Activated CD4-positive, alpha-beta T cell treated with anti-CD3 and anti-CD28 coated beads, Interleukin-2, amount 10 ng/mL, durations not matched to agents 24 days and 14 days (primary cell): ENCODE measurements at places on chromosomes 2 and 18. TPM values are rescaled to one million over a fixed set of nuclear protein-coding genes. Genes with fewer than 3 reads are reported as not detected.

GRCh38 chr2:167294776-167295140 is 406.5 kb downstream of the XIRP2 start:
- peak; percentile 58 for DNase-seq

- no peak for DNase-seq
Measured at GRCh38 chr18:36899289-36899688, 70.4 kb downstream of the KIAA1328 start.

GRCh38 chr2:240510513-240511210 is 47.1 kb downstream of the ANKMY1 start:
- no peak for DNase-seq

- no peak for DNase-seq
Measured at GRCh38 chr2:83113953-83114352, 1345.1 kb downstream of the SUCLG1 start.

DNA sequence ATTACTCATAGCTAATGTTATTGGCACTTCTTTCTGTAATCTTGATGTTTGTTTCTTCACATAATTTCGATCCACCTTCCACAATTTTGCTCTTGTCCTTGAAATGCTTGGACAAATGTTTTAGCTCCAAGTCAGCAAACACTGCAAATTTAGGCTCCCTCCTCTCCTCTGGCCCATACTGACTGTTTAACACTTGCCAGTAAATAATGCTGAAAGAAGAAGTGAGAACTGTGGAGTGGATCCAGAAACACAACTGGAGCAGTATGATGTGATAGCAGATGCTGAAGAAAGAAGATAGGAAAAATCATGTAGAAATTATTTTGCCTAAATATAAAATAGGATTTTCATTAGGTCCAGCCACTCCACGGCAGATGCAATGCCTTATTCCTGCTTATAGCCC is 415.0 kb upstream of the GYPC start:
- no peak for DNase-seq

GRCh38 chr18:77066689-77067088 is 65.9 kb downstream of the MBP start:
- DNase-seq = peak; percentile 66

DNA sequence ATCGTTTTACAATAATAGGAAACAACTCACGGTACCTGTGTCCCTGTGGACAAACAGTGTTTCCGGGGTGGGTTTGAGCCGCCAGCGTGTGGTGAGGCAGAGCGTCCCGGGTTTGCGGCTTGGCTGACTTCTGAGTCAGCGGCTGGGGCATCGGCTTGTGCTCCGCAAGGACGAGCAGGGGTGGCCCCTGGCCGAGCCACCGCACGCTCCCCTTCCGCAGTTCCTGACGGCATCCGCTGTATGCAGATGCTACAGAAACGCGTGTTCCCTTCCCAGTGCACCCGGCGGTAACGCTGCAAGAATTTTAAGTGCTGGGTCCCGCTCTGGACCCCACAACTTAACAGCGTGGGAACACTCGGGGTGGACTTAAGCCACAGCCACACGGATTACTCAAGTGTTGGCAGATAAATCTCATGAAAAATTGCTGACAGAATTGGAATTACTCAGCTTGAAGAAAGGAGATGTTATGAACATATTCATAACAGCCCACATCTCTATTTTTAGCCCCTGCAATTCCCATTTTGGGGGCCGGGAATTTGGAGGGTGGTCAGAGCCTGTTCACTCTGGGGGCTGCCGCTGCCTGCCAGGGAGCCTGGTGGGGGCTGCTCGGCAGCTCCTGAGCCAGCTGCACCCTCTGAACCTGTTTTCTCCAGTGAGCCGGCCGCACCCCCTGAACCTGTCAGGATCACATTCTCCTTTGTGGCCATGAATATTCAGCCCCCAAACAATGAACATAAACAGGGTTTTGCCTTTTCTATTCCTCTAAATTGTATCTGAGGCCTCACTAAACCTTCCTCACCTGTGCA is 12.6 kb upstream of the KCNG2 start:
- no peak for DNase-seq

GRCh38 chr2:218877891-218878290 is 2.8 kb upstream of the WNT10A start:
- DNase-seq = no peak

DNA sequence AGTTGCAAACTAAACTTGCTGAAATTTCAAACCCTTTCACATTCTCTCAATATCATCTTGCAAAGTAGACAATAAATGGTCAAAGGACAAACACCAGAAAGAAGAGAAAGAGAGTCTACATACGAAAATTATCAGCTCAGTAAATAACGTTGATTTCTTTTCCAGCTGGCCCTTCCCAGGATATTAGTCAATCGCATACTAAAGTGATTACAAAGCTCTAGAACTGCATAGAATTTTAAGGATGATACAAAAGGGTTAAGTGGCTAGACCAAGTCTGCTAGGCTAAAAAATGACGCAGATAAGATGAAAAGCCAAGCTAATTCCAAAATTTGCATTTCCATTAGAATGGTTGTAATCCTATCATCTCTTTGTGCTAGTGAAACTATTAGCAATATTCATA is 405.7 kb downstream of the FBXO15 start:
- no peak for DNase-seq

DNA sequence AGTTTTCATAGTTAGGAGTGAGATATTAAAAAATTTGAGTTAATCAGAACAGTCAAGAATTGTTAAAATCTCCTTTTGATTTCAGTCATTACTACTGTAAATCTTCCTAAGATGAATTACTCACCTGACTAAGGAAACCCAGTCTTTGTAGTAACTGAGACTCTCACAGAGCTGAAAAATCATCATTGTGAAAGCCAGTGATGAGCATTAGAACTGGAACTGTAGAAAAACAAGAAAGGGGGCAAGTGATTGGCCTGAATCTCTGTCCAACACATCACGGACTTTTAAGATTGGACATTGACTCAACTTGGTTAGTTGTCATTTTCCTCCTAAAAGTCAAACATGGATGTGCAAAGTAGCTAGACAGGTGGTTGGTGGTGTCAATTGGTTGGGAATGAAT is 21.9 kb downstream of the SETBP1 start:
- no peak for DNase-seq

DNA sequence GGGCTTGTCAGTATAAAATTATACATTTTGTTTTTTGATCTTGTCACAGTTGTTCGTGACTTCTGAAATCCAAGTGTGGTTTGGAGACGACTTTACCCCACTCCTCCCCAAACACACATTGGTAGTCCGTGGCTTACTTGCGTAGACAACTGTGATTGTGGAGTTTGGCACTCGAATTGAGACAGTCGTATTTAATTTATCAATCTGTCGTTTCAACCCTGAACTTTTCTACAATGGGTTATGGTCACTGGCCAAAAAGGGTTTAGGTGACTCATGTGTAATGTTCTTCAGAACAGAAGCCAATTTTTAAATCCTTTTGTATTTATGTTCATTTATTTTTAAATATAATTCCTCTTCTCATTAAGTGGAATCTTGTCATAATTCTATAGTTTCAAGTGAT is 129.9 kb downstream of the SPTBN1 start:
- peak; percentile 57 for DNase-seq

DNA sequence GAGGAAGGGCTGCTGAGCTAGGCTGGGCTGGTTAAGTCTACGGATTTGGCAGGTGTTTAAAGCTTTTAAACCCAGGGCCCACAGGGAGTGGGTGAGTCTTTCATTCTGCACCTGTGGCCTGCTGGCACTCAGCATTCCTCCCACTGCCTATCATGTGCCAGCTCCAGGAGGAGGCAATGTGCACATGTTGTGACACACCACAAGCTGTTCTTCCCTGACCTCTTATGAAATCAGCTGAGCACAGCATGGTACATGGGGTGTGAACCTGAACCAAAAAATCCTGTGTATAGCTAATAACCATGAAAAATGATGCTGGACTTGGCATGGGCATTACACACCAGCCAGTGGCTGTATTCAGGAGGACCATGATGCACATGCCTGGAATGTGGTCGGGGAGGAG is 297.9 kb upstream of the MMADHC start:
- DNase-seq = no peak

- no peak for DNase-seq
Measured at GRCh38 chr2:101420623-101421022, 33.3 kb upstream of the CREG2 start.

GRCh38 chr18:56021136-56021808 is 433.3 kb upstream of the TCF4 start:
- DNase-seq = no peak

DNA sequence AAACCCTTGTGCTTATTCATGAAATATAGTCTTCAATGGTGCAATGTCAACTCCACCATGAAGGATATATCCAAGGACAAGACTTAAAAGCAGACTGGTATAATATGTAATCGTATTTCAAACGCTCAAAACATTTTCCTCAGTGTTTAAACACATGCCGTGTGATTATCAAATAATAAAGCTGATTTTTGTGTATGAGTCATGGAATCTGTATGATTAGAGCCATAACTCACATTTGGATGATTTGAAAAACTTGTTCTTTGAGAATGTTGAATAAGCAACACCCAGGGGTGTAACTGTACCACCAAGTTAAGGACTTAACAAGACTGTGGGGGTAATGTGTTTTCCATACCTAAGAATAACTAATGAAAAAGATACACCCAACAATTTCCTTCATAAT is 215.3 kb downstream of the STK39 start:
- no peak for DNase-seq

DNA sequence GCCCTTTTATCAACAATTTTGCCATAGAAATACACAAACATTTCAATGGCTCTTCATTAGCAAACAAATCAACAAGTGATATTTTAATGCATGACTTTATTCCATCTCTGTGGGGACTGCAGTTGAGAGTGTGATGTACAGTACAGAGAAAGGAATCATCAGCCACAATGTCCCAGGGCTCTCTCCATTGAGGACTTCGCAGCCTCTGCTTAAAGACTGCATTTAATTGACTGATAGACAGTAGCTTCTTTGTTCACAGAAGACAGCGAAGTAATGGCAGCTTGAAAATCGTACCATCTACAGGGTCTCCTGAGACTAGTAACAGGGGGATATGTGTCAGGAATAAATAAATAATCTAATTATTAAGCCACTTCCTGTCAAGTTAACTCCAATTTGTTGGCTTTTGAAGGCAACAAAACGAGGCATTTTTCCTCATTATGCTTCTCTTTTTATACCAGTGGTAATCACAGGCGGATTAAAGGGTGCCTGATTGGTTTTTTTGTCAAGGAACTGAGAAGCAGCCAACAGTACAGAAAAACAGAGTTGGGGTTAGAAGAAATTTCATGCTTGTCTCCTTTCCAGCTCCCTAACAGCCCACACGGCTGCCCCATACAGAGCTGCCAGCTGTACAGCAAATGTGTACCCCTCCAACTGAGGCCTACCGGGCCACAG is 164.3 kb downstream of the ZNF521 start:
- no peak for DNase-seq

DNA sequence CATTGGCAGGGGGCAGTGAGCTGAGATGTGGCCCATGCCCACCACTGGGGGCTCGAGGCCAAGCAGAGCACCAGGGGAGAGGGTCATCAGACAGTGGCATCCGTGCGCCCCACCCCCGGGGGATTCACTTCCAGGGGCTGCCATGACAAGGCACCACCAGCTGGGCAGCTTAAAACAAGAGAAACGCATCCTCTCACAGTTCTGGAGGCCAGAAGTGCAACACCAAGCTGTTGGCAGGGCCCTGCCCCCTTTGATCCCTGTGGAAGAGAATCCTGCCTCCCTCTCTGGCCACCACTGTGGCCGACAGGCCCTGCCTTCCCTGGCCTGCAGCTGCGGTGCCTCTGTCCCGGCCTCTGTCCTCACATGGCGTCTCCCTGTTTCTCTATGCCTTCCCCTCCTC is 187.7 kb upstream of the ID2 start:
- DNase-seq = no peak

DNA sequence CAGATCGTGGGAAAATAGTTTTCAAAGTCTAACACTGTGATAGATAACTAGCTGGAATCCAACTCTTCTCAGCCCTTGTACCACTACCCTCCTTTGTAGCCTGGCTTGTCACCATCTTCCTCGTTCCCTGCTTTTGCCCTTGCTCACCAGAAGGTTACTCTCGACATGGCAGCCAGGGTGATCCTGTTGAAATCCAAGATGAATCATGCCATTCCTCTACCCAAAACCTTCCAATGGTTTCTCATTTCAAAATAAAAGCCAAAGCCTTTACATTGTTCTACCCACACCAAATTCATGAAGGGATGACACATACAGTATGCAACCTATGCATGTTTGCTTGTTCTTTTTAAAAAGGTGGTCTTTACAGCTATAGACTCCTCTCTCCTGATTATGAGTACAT is 45.7 kb downstream of the STAT4 start:
- DNase-seq = no peak

DNA sequence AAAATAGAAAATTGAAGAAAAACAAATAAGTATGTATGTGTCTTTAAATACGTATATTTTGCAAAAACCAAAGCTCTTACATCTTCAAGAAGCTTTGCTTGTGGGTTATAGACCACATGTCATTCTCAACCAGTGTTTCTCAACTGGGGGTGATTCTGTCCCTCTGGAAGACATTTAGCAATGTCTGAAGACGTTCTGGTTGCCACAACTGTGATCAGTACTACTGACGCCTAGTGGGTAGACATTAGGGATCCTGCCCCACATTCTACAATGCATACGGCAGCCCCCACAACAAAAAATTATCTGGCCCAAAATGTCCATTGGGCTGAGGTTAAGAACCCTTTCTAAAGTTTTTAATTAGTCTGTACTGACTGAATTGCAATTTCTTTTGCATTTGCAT is 48.4 kb downstream of the UNC50 start:
- DNase-seq = peak; percentile 79

GRCh38 chr2:236939271-236939670 is 146.4 kb upstream of the COPS8 start:
- no peak for DNase-seq

DNA sequence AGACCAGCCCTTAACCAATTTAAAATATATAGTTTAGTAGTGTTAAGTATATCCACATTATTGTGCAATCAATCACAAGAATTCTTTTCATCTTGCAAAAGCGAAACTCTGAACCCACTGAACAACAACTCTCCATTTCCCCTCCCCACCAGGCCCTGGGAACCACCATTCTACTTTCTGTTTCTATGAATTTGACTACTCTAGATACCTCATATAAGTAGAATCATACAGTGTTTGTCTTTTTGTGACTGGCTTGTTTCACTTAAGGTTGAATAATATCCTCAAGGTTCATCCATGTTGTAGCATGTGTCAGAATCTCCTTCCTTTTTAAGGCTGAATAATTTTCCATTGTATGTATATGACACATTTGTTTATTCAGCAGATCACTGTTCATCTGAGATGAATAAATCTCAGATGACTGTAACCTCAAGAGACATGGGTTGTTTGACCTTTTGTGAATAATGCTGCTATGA is 8.1 kb upstream of the SOS1 start:
- DNase-seq = peak; percentile 93

- DNase-seq = no peak
Measured at GRCh38 chr18:58361212-58361611, 267.7 kb downstream of the ALPK2 start.

The SNTG2 gene
- total RNA-seq = 0.14 TPM in 1 of 2 replicates, not detected in the other

The RESP18 gene
- not detected in 2 replicates for total RNA-seq

The MYOM1 gene
- total RNA-seq = 0.75 and 1.3 TPM in 2 replicates

The ABCG8 gene
- total RNA-seq = not detected in 2 replicates

The ZNF236 gene
- total RNA-seq = 17.5 and 22.0 TPM in 2 replicates

The RRM2 gene
- total RNA-seq = 378 and 383 TPM in 2 replicates

The DUSP2 gene
- total RNA-seq = 436 and 445 TPM in 2 replicates

The TXNDC2 gene
- not detected in 2 replicates for total RNA-seq

The KATNAL2 gene
- total RNA-seq = 0.40 TPM in 1 of 2 replicates, not detected in the other

The KLHL41 gene
- total RNA-seq = 0.07 TPM in 1 of 2 replicates, not detected in the other

The MDH1 gene
- total RNA-seq = 195 and 208 TPM in 2 replicates

The TMEM247 gene
- total RNA-seq = not detected in 2 replicates
